ENCODE measurements at places on chromosomes 5 and 9.

DNA sequence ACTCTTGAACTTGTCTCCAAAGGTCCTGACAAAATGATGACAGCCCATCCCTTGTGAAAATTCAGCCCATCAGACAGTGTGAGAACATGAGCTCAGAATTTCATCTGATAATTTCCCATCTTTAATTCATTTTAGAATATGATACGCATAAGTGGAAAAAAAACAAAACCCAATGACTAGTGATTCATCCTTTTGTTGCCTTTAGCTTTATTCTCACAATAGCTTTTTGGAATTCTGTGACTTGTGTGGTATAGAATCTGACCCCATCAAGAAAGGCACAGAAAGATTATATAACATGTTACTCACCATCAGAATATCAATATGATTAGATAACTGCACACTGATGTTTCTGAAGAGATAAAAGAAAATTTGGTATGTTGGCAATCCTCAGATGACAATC lies 16.1 kb upstream of the TMED7 start:
- DNase-seq, result no peak

- peak; percentile 47 for DNase-seq
Observed at GRCh38 chr5:138975098-138975847, 100.1 kb upstream of the LRRTM2 start.

GRCh38 chr5:134528556-134528955 lies 3.1 kb downstream of the JADE2 start:
- DNase-seq, result no peak

DNA sequence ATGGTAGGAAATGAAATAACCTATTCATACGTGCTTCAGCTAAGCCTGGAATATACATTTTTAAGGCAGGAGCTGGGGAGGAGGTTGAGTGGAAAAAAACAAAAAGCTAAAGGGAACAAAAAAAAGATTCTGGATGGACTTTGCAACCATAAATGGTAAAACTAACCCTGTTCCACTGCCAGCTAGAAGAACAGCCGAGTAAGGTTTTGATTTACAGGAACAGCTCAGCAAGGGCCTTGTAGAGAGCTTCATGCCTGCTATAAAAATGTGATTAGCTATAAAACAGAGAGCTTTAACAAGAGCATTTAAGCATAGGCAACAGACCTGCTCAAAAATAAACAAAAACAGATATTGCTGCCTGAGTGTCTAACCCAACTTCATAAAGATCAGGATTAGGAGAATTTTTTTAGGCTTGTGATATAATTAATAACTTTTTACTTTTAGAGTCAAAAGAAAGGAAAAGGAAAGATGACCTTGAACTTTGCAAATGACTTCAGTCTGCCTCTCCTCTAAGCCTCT lies 194.8 kb downstream of the FBXL7 start:
- DNase-seq, result no peak

DNA sequence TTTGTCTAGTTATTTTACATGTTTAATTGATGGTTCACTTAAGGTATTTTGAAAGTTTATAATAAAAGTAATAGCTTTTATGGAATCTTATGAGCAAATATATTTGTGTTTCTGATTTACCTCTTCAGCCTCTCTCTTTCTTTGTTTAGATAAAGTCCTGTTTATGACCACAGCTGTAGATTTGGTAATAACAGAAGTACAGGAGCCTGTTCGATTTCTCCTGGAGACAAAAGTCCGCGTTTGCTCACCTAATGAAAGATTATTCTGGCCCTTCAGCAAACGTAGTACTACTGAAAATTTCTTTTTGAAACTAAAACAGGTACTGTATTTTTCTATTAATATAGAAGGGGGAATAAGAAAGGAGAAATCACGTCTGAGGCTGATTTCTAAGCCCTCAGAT lies 35.0 kb upstream of the GPR21 start:
- DNase-seq, result no peak

GRCh38 chr5:440401-441201 lies 2.4 kb upstream of the EXOC3 start:
- peak; percentile 92 for DNase-seq

- DNase-seq, result peak; percentile 44
Observed at GRCh38 chr9:19231904-19232822, 1.7 kb downstream of the DENND4C start.

DNA sequence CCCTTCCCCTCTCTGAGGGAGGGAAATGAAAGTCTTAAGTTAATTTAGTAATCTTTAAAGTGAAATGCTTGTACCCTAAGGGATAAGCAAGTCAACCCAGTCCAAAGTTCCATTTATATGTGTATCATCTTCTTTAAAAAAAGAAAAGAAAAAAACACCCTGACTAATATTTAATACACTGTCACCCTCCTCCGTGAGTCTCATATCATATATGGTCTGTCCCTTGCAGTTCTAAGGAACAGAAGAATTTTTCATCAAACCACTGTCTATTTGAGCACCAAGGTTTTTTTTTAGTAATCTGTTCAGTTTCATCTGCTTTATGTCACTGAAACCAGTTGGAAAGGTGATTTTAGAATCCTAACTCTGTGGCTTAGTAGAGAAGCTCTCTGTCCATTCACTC lies 15.2 kb downstream of the TNIP1 start:
- DNase-seq, result no peak

DNA sequence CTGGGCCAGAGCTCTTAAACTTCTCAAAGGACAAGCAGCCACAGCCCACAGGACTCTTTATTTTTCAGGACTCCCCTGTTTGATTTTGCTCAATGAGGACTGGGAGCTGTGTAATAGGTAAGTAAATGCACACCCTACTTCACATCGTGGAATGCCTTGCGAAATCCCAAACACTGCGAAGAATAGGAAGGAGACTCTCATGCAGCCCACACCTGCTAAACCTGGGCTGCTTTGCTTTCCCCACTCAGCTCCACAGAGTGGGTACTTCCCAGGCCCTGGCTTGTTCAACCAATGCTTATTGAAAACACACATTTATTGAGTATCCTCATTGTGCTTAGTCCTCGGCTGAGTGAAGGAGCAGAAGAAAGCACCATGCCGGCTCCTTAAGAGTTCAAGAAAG lies 103.3 kb upstream of the FSTL4 start:
- no peak for DNase-seq

GRCh38 chr5:159049844-159050315 lies 49.8 kb downstream of the EBF1 start:
- peak; percentile 17 for DNase-seq

- DNase-seq, result no peak
Observed at GRCh38 chr9:31248156-31248555, 1136.3 kb upstream of the ACO1 start.

GRCh38 chr5:78659114-78659513 lies 10.5 kb upstream of the LHFPL2 start:
- DNase-seq, result no peak

- no peak for DNase-seq
Observed at GRCh38 chr5:144065786-144066185, 104.7 kb downstream of the YIPF5 start.

GRCh38 chr5:93874080-93874479 lies 132.7 kb upstream of the POU5F2 start:
- DNase-seq, result no peak

DNA sequence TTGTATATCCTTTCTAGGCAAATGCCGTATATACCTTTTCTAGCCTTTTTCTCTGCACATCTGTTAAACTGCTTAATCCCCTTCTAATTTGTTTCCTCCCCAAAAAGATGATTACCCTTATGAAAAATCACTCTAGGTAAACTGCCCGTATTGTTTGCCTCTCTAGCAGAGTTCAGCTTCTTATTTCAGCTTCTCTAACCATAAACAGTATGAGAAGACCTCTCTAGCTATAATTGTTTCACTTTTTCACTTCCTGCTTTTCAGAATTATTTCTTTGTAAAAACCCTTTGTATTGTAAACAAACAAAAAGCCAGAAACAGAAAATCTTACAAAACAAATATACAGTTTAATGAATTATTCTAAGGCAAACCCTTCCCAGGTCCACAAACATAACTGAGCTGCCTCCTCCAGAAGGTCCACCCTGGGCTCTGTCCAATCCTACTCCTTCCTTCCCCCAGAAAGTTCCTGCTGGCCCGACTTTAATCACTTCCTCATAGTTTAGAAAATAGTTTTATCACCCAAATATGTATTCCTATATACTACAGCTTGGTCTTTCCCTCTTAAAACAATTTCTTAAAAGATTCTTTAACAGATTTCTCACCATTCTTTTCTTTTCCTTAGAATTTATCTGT lies 158.1 kb downstream of the FGF1 start:
- no peak for DNase-seq

GRCh38 chr9:84807870-84808390 lies 138.4 kb downstream of the NTRK2 start:
- DNase-seq, result no peak

DNA sequence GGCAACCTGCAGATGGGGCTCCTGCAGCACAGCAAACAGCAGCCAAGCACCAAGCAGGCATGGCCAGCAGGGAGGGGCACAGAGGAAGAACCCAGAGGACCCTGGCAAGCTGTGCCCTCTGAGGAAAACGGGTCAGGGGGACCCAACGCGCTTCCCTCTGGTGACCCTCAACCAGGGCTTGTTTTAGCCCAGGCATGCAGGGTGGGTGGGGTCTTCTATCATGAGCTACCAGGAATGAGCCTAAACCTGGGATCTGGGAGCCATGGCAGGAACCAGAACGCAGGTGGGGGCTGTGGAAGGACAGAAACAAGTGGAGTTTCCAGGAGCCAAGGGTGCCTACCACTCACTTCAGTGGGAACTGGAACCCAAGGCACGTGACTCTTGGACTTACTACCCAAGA lies 20.9 kb downstream of the IPPK start:
- no peak for DNase-seq

DNA sequence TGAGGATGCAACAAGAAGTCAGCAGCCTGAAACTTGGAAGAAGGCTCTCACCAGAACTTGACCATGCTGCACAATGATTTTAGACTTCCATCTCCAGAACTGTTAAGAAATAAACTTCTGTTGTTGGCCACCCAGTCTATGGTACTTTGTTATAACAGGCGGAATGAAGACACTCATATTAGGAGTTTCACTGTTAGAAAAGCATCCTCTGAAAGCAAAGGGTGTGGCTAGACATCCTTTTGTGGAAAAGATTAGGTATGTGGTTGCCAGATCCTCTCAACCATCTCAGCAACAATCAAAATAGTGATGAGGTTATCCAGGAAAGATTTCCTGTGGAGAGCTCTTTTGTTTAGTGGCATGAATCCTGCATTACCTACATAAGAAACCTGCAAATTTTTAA lies 20.7 kb downstream of the ITGA2 start:
- no peak for DNase-seq

GRCh38 chr9:16179566-16179965 lies 626.7 kb downstream of the CCDC171 start:
- DNase-seq, result no peak

DNA sequence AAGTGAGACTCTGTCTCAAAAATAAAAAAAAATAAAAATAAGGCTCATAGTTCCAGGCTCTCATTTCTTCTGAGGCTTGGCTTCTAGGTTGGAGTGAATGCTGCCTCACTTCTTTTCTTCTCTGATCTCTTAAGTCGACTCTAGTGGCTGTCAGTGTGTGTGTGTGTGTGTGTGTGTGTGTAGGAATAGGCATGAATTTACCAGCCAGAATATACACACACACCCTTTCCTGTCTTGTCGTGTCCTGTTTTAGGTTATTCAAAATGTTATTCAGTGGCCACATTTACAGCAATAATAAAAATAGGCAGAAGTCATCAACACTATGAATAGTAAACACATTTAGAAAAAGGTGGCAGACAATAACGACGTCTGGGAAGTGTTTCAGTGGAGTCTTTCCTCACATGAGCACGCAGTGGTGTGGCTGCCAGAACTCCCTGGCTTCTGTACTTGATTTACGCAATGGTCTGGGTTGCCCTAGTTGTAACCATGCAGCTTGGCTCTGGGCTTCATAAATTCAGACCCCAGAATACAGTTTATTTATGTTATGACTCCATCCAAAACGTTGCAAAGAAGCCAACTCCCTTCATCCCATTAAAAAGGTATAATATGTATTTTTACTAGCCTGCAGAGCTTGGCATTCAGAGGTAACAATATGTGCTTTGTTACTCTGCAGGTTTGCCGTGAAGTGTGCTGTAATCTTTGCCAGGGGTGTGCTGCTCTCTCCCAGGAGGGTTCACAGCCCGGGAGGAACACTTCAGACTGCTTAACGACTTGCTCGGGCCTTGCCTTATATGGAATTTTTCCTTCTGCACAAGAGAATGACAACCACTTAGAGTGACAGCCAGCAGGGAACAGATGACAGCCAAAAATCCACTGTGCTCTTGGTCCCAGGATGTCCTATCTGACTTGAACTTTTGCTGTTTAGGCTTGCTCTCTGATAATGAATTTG lies 34.4 kb upstream of the PALM2AKAP2 start:
- peak; percentile 4 for DNase-seq

DNA sequence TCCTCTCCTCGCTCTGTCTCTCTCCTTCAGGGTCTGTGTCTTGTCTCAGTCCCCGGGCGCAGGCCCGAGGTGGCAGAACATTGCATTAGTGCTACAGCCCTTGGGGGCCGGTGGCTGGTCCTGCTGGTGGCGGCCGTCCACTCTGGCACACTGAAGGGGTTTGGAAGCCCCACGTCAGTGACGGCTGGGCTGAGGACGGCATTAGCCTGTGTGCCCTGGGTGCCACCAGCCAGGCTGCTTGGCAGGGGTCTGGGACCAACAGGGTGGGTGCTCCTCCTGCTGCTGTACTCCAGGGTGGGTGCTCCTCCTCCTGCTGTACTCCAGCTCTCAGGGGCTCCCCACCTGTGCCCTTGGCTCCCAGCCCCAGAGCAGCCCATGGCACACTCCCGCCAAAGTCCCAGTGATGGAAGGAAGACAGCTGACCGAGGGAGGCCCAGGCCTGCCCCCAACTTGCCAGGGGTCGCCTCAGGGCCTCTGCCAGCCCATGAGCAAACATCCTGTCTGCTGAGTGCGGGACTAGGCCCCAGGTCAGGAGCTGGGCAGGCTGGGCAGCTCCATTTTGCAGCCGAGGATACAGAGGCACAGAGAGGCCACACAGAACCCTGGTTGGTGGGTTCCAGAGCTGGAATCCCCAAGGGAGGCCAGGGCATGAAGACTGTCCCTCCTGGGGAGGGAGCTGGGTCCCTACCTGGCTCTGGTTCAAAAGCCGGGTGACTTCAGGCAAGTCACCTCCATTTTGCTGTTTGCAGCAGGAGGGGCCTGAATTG lies 27.3 kb downstream of the SARDH start:
- no peak for DNase-seq

DNA sequence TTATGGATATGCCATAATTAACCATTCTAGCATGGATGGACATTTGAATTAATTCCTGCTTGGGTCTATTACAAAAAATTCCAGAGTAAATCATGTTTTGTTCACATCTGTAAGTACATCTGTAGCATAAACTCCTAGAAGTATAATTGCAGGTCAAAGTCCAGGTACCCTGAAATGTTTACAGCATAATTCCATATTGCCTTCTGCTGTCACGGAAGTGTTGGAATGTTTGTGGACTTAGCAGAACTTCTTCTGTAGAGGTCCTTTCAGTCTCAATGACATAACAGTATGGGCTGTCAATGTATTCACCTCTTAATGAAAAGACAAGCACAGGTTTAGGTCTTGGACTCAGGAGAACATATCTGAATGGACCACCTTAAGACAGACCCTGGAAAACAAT lies 1.8 kb downstream of the FAM240B start:
- no peak for DNase-seq
